ENCODE measurements at places on chromosomes 1 and 21.

DNA sequence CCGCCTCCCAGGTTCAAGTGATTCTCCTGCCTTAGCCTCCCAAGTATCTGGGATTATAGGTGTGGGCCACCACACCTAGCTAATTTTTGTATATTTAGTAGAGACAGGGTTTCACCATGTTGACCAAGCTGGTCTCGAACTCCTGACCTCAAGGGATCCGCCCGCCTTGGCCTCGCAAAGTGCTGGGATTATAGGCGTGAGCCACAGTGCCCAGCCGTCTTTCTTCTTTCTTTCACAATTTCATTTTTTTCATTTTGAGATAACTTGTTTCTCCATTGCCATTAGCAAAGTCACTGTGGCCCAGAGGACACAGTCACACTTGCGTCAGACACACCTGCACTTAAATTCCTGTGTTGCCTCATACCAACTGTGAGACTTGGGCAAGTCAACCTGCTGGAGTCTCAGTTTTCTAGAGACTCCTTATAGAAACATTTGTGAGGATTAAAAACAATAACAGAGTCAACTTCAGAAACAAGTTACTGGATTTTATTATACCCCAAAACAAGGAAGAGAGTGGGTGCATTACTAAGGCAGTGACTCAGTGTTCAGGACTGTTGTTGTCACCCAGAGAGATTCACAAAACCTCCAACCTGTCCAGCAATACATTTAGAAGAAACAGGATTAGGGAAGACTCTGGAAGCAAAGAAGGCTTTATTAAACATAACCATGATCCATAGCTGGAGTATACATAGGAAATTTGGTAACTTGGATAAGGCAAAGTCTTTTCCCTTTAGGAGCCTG, 2.6 kb downstream of the TEDDM1 start:
- DNase-seq = no peak

DNA sequence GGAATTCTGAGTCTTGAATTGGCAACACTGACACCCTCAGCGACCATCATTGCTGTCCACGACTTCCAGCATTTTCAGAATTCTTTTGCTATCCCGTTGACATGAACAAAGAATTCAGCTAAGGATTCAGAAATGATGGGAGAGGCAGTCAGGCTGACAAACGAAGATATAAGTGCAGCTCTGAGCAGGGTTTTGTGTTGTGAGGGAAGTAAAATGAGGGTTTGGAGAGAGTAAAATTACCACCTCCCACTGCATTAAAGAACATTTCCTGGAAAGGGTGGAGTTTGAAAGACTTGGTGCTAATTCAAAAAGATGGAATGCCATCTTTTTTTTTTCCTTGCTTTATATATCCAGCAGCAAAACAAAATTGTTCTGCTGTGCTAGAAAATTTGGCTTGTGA, 4.9 kb upstream of the ELK4 start:
- DNase-seq = no peak

- no peak for DNase-seq
Observed at GRCh38 chr1:201566933-201567801, 28.2 kb downstream of the NAV1 start.

DNA sequence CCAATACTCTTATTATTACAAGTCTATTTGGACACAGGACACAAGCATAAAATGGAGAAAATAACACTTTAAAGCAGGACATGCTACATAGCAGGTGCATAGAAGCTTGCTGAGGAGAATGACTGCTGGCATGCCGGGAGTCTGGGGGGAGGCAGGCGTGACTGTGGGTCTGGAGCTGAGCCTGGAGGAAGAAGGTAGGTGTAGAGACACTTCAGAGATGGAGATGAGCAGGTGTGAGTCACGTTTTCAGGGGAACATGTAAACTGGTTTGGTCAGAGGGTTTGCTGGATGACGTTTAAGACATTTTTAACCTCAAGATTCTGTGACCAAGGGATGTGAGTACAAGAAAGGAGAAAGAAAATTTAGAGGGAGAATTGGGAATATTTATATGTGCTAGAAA, 24.5 kb downstream of the OSCP1 start:
- DNase-seq = no peak

DNA sequence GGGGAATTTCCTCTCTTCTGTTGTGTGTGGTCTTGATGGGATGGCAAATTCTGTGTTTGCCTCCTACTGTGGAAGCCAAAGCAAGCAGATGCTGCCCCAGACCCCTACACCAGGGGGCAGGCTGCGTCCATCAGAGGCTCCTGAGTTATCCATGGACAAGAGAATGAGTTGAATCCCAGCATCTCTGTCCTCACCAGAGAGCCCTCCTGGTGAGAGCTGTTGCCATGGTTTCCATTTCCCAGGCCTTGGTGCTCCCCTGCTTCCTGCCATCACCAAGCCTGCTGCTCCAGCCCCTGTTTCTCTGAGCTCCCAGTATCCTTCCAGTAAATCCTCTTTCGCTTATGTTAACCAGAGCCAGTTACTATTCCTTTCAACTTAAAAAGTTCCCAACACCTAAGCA, 20.4 kb upstream of the GNG12 start:
- no peak for DNase-seq

- DNase-seq = no peak
Observed at GRCh38 chr1:55524006-55524405, 308.8 kb upstream of the USP24 start.

- no peak for DNase-seq
Observed at GRCh38 chr1:207261971-207262370, 59.5 kb upstream of the CD55 start.

DNA sequence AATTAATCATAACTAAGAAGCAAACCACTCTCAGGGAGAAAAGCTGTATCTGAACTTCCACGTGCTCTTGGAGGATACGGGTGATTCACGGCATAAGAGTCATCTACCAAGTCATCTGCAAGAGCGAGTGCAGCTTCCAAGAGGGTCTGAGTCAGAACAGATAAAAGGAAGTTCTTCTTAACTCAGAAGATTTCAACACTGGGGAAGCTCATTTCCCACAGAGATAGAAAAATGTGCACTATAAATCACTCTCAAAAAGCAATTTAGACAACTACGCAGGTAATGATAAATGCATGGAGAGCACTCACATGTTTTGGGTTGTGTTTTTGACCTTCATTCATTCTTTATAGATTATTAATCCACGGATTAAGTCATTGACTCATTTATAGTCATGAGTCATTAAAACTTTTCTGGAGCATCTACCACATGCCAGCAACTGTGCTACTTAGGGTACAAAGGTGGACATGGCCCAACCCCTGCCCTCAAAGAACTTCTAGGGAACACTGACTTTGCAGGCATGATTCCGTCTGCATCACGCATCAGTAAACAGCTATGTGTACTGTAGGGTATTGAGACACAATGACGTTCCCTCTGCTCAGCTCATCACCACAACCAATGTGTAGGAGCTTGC, 20.8 kb downstream of the KCNJ15 start:
- no peak for DNase-seq

- no peak for DNase-seq
Observed at GRCh38 chr1:116868385-116868784, 41.3 kb upstream of the PTGFRN start.

DNA sequence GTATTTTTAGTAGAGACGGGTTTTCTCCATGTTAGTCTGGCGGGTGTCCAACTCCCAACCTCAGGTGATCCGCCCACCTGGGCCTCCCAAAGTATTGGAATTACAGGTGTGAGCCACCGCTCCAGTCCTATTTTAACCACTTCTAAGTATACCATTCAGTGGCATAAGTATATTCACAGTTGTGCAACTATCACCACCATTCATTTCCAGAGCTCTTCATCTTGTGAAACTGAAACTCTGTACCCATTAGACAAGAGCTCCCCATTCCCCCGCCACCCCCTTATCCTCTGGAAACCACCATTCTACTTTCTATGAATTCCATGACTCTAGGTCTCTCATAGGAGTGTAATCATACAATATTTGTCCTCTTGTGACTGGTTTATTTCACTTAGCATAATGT, 40.2 kb upstream of the CAMTA1 start:
- peak; percentile 43 for DNase-seq

- DNase-seq = no peak
Observed at GRCh38 chr1:118920124-118920717, 67.9 kb downstream of the TBX15 start.

GRCh38 chr1:2378956-2379732, 12.2 kb downstream of the MORN1 start:
- no peak for DNase-seq

DNA sequence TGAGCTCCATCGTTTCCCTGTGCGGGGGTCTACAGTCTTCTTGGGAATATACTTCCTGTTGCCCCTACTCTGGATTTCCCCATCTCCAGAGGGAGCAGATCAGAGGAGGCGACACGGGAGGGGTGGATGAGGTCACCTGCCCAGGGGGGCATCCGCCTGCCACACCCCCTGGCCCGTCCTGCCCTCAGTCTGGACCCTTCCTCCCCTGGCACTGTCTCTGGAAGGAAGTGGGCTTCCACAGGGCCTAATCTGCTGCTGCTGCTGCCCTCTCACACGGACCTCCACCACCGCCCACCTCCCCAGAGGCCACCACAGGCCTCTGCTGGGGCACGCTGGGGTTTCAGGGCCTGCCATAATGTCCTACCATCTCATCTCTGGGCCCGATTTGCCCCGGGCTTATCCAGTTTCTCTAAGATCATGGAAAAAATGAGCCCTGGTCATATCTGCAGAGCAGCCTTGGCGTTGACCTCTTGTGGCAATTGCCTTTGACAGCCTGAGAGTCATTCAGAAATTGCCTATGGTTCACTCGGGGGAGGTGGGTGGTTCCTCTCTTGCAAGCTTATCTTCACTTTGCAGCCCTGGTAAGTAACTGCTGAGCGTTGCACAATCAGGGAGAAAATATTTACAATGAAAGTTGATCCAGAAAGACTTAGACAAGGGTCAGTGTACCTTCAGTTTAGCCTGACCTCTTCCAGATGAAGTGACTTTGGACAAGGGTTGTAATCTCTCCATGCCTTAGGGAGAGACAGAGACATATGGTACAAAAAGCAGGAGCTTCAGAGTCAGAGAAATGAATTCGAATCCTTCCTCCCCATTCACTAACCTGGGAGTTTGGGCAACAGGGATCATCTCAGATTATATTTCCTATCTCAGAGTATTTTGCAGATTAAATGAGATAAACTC, 252.4 kb downstream of the TOMM20 start:
- peak; percentile 38 for DNase-seq

DNA sequence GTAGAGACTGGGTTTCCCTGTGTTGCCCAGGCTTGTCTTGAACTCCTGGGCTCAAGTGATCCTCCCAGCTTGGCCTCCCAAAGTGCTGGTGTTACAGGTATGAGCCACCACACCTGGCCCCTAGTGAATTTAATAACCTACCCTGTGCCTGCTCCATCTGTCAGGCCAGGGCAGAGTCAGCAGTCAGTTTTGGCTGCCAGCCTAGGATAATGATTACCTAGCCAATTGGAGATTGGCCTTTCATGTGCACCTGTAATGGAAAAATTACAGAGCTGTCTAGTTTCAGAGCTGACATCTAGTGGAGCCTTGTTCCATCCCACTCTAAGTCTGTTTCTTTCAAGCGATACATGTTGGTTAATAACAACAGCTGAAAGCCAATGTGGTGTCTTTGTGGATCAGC, 92.0 kb downstream of the DIRAS3 start:
- DNase-seq = no peak

DNA sequence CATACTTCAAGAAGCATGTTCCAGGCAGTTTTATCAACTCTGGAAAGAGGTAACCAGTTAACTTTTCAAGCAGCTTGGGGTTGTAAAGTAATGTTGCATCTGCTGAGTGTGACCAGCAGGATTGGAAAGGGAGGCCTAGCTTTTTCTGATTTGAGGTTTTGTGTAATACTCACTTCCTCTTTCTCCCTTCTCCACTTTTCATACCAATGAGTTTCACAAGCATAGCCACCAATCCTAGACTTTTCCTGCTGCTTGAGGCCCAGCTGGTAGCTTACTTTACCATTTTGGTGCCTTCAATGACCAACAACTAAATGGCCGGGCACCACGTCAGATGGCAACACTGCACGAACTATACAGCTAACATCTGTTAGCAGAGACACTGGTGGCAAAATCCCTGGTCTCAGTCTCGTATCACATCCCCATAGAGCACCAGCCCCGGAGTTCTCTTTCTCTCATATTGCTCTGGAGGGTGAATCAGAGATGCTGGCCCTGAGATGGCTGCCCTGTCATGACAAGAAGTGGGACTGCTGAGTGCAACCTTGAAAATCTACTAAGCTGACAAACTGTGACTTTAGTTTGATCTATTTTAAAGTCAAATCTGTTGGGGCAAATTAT, 14.8 kb upstream of the GPR88 start:
- DNase-seq = no peak

GRCh38 chr1:185074307-185074706, 28.9 kb downstream of the RNF2 start:
- DNase-seq = no peak

GRCh38 chr1:50425376-50426107, 2.3 kb upstream of the DMRTA2 start:
- DNase-seq = no peak

DNA sequence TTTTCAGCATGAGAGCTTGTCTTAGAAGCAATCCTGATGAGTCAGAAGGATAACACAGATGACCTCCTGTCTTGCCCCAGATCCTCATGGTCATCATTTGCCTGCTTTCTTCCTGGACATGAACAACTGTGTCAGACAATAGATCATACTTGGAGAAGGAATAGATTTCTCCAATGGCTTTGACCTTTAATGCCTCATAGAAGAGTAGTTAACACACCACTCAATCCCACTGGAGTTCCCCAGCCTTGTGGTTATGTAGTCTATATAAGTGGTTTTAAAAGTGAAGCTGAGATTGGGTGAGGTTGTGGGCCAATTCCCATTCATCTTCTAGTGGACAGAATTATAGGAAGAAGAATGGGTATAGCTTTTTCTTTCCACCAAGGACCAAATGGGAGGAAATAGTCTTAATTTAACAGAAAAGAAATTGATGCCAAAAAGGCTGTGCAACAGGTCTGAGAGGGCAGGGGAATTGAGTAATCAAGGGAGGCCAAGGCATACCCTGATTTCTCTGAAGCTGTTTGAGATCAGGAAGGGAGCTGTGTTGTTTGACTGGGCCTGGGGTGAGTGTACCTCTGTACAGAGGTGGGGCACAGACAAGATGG, 14.4 kb downstream of the PRCC start:
- no peak for DNase-seq

DNA sequence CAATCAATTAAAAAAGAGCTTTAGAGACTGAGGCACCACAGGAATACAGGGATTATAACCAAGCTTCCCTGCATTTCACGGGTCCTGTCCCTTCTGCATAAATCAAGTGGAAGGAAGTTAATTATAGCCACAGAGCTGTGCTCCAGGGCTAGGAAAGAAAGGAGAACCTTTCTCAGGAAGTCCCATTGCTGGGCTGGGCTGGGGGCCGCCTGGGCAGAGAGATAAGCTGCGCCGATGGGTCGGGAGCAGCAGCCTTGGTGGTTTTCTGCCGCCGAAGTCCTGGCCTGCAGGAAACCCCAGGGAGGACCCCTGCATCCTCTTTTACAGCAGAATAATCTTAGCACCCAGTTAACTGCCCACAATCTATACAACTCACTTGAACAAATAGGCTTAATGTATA, 12.6 kb upstream of the CD34 start:
- no peak for DNase-seq

GRCh38 chr1:9603766-9604753, 15.3 kb downstream of the TMEM201 start:
- no peak for DNase-seq

DNA sequence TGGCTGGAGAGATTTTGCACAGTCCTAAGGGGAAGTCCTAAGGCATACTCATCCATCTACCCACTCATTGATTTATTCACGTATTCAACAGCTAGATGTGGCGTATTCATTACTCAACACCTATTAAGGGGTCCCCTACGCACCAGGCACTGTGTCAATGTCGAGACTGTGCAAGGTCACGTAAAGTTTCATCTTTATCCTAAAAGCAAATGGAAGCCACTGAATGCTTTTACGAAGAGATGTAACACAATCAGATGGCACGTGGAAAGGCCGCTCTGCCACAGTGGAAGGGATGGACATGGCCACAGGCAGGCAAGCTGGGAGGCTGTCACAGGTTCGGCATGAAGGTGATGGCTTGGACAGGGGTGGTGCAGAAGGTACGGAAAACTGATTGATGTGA, 66.3 kb upstream of the ZBTB18 start:
- no peak for DNase-seq
